Skeletal muscle tissue (tissue), 5 donors: ENCODE measurements at places on chromosomes 5 and 9. TPM values are rescaled to one million over a fixed set of nuclear protein-coding genes. Genes with fewer than 3 reads are reported as not detected.

The NPR3 gene
- 9.9 TPM for total RNA-seq

The MYO10 gene
- 27.1 TPM for total RNA-seq

The SLC45A2 gene
- total RNA-seq: 0.52 TPM

The TSLP gene
- total RNA-seq: under 0.01 TPM
